HS-5 (cell line): ENCODE measurements at places on chromosomes 3 and 15.

- DNase-seq, result no peak
Measured at GRCh38 chr3:65761446-65762234, 277.1 kb downstream of the MAGI1 start.

DNA sequence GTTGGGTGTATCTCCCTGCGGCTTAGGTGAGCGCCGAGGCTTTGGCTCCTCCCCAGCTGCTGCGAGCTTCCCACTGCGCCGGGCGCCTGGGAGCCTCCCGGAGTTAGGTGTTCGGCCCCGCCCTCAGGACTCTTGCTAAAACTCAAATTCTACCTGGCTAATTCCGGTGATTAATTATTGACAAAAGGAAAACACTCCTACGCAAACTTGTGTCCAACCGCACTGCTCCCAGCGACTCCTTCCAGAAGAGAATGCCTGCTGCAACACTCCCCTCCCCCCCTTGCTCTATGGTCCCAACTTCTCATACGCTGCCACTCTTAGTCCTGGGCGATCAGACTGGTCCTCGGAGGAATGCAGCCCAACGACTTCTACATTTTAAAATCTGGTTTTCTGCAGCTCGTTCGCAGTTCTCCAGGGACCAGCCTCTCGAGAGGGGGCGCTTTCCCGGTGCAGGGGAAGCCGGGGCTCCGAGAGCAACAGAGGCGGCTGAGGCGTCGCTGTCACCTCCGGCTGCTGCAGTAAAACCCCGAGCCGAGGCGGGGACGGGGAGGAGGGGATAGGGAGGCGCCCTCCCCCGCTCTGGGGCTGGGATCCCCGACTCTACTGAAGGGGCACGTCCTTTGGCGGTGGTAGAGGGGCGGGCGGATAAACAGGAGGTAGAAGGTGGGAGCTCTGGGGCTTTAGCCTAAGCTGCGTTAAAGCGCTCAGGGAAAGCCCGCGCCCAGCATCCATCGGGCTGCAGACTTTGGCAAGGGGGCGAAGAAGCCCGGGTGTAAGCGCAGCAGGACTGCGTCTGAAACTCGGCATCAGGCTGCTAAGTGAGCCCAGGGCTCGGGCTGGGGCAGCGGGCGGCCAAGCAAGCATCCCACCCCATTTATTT, at the start of gene SPTSSB:
TSS of gene SPTSSB (minus strand) at position 77 of the 880 bp plus-strand sequence. CDS start 25,194 bp downstream, outside the sequence.
- DNase-seq, result no peak

DNA sequence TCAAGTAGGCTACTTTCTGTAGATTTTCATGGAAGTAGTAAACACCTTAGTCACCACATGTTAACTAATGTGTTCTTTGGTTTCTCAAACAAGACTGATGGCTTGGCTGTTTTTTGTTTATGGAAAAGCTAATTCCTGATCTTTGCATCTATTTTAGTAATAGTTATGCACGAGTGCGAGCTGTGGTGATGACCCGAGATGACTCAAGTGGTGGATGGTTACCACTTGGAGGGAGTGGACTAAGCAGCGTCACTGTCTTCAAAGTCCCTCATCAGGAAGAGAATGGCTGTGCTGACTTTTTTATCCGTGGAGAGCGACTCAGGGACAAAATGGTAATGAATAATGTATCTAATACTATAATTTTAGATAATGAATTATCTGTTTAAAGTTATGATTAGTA, 46.6 kb downstream of the SPRED1 start:
- peak; percentile 49 for DNase-seq

GRCh38 chr3:11140713-11141104, 13.6 kb upstream of the HRH1 start:
- no peak for DNase-seq

DNA sequence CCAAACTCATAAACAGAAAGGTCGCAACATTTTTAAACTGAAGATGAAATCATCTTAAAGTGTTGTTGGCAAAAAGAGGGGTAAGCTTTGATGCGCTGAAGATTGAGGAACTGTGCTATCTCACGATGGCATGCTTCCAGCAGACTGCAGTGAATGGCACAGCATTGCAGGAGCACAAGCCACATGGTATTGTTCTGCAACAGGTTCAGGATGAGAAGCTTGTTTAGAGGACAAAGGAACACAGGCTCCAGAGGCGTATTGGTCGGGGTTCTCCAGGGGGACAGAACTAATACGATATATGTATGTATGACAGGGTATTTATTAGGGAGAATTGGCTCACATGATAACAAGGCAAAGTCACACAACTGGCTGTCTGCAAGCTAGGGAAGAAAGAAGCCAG, 13.8 kb upstream of the PLD1 start:
- no peak for DNase-seq

GRCh38 chr3:12681943-12682390, 18.1 kb upstream of the RAF1 start:
- DNase-seq, result no peak

- no peak for DNase-seq
Measured at GRCh38 chr3:188911026-188911850, 260.5 kb upstream of the TPRG1 start.

- no peak for DNase-seq
Measured at GRCh38 chr3:161274691-161275298, 53.7 kb downstream of the NMD3 start.

DNA sequence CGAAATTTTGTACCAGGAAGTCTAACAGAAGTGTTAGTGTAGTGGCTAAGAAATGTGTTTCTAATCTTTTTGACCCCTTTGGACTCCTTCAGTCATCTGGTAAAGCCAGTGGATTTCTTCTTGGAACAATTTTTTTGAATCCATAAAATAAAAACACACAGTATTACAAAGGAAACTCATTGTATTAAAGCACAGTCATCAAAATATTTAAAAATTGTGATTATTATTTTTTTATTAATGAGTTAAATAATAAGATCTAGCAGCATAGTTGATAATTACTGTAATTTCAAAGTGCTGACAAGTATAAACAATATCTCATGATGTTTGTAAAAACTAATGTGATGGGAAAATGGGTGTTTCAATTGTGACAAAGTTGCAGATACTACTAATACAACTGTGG, 72.2 kb upstream of the LRRC3B start:
- DNase-seq, result no peak
